Vagina (tissue), 2 donors: ENCODE measurements at places on chromosomes 16 and 17.

DNA sequence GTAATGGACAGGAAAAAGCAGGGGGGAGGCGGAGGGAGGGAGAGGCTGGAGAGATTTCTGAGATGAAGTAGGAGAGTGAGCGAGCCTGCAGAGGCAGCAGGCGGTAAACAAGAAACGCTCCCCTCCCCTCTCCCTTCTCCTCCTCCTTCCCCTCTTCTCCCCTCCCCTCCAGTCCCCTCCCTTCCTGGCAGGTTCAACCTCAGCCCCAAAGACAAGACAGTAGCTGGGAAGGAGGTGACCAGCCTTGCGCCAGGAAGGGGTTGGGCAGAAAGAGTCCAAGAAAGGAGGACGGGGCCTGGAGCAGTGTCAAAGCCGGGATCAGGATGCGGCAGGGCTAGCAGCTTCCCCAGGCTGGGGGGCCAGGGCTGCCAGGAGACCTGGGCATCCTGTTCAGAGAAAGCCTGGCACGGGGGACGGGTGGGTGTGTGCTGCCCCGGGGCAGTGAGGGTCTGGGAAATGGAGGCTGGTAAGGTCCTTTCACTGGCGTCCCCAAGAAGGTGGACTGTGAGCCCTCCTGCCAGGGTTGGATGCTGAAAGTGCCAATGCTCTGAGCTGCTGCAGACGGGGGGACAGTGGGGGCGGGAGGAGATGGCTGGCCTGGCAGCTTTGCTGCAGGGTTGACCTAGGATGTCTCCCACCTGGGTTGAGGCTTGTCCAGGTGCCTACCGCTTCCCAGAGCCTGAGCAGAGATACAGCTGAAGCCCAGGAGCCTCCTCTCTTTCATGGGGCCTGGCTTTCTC lies 261.6 kb upstream of the TNRC6C start:
- DNase-seq: no peak

GRCh38 chr16:1770328-1771187 lies 785 bp downstream of the NME3 start:
- no peak for DNase-seq

DNA sequence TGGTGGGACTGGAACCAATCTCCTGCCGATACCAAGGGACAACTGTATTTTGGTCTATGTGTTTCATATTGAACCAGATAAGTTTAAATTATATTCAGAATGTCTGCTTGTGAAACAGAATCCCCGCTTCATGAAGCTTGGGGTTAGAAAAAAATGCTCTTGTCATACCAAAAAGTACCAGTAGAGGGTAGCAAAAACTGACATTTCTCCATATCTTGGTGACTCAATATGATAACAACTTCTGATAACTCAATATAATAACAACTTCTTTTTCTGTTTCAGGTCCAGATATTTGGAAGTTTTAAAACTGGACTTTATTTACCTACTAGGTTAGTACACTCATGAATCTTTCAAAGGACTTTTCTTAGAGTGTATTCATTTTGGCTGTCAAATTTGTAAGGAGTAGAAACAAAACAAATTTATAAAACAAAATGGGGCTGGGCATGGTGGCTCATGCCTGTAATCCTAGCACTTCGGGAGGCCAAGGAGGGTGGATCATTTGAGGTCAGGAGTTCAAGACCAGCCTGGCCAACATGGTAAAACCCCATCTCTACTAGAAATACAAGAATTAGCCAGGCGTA lies 52.3 kb upstream of the ADCY7 start:
- no peak for DNase-seq

- no peak for DNase-seq
These were observed 101.9 kb upstream of the HSBP1 start for GRCh38 chr16:83705856-83706255.

DNA sequence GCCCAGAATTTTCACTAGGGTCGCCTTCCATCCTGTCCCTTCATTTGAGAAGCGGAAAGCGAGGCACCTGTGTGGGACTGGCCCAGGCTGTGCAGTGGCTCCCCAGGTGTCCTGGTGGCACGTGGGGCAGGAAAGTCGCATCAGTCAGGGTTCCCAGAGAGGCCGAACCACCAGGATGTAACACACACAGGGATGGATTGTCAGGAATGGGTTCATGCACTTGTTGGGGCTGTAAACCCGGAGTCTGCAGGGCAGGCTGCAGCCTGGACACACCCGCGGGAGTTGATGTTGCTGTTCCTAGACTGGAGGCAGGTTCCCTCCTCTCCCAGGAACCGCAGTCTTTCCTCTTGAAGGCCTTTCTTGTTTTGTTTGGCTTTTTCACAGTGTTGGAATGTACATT lies 30.7 kb upstream of the RPTOR start:
- no peak for DNase-seq

DNA sequence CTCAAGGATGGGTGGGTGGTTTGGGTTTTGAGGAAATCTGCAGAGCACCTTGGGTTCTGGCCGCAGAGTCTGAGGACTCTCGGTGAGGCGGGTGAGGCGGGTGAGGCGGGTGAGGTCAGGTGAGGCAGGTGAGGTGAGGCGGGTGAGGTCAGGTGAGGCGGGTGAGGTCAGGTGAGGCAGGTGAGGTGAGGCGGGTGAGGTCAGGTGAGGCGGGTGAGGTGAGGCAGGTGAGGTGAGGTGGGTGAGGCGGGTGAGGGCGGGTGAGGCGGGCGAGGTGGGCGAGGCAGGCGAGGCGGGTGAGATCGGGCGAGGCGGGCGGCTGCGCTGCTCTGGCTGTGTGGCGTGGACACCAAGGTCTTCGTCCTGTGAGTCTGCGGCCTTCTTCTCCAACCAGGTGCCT lies 24.1 kb upstream of the RPL13 start:
- no peak for DNase-seq

GRCh38 chr16:89338863-89339262 lies 121.4 kb downstream of the ZNF778 start:
- DNase-seq: no peak

DNA sequence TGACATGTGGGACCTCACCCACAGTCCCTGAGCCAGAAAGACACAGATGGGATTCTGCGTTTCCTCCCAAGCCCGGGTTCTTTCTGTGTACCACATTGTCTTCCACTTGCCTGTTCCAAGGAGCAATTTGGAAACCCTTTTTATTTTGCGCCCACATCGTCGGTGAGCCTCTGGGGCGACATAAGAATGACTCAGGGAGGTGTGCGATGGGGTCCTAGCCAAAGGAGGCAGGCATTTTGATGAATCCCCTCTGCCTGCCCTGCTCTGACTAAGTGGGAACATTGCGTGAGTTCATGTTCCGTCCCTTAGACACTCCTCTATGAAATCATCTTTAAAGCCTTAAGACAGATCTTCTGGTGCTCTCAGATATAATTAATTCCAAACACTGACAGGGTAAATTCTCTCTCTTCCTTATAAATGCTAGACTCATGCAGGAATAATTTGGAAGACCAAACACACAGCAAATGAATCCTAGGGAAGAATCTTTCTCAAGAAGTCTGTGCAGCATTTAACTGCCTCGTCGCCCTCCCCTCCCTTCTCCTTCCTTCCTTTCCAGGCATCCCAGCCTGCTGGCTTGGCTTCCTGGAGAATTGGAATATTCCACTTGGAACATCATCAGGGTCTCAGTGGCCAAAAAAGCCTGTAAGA lies 52.7 kb upstream of the FOXF1 start:
- peak; percentile 90 for DNase-seq

- no peak for DNase-seq
These were observed 67.9 kb downstream of the TRIM37 start for GRCh38 chr17:59038734-59039133.

- DNase-seq: no peak
These were observed 341.7 kb downstream of the C16orf95 start for GRCh38 chr16:86975445-86975844.

- DNase-seq: no peak
These were observed 843.7 kb downstream of the CDH11 start for GRCh38 chr16:64278196-64278595.

DNA sequence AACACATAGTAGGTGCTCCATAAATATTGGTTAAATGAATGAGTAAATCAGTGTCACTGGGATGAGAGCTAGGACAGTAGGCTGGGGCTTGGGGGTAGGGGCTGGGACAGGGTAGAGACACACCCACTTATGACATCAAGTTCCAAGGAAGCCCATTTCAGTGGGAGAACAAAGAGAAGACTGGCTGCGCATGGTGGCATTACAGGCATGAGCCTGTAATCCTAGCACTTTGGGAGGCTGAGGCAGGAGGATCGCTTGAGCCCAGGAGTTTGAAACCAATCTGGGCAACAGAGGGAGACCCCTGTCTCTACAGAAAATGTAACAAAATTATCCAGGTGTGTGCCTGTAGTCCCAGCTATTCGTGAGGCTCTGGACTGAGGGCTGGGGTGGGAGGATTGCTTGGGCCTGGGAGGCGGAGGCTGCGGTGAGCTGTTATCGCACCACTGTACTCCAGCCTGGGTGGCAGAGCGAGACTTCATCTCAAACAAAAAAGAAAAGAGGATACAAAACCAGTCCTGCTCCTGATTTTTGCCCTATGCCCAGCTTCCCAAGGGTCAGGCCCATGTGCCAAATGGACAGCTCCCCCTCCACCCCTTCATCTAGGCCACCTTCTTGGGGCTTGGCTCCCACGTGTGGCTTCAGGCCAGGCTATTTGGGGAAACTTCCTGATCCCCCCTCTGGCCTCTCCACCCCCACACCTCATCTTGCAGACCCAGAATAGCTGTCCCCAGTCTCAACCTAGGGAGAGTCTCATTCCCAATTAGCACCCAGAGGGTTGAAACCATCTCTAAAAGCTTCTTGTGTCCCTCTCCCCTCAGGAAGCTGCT lies 7.1 kb downstream of the ZNF385C start:
- no peak for DNase-seq

GRCh38 chr17:14311981-14312380 lies 11.1 kb downstream of the HS3ST3B1 start:
- DNase-seq: peak; percentile 19

GRCh38 chr16:8849411-8850011 lies 19.3 kb downstream of the CARHSP1 start:
- no peak for DNase-seq

DNA sequence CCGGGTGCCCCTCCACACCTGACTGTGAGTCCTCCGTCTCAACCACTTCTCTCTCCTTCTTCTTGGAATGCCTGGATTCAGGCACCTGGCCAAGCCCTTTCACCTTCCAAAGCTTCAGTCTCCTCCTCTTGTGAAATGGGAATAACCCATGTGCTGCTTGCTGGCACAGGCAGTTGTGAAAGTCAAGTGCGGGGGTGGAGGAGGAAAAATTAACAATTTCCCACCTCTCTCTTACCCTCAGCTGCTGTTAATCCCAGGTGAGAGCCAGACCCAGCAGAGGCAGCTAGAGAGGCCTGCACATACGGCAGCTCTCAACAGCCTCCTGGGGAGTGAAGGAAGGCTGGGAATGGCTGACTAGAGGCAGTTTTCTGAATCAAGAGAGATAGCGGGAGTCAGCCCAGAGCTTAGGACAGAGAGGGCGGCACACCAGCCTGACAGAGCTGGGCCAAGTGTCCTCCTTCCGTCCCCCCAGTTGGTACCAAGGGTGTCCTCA lies 77.9 kb upstream of the LGALS9 start:
- no peak for DNase-seq

DNA sequence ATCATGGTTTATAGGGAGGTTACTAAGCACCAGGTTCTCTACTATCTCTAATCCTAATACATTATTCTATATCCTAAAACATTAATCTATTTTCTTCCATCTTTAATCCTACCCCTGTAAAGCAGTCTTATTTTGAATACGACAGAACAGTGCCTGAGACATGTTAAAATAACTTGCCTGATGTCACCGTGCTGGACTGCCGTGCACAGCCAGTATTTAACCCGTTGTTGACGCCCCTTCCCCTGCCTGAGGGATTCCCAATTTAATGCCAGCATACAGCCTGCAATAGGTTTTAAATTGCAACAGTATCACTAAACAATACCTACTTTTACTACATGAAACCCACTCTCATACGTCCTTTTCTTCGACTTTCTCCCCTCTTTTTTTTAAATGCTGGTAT lies 133.3 kb downstream of the PARN start:
- no peak for DNase-seq

- no peak for DNase-seq
These were observed 33.8 kb upstream of the PHLPP2 start for GRCh38 chr16:71758293-71758760.

DNA sequence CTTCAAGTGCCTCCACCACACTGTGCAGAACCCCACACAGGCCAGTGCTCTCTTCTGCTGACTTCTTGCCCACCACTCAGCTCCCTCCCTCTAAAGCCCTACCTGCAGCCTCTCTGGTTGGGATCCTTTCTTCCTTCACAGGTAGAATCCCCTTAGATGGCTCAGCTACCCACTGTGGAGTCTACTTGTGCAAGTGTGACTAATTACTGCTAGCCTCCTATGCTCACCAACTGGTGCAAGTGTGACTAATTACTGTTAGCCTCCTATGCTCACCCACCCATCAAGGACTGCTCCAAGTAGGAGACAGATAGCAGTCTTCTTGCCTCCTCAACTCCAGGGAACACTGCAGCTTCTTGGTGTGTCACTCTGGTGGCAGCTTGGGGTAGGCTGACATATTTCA lies 43.6 kb downstream of the TEX14 start:
- DNase-seq: no peak

- no peak for DNase-seq
These were observed 34.2 kb upstream of the GOSR2 start for GRCh38 chr17:46888727-46889126.

DNA sequence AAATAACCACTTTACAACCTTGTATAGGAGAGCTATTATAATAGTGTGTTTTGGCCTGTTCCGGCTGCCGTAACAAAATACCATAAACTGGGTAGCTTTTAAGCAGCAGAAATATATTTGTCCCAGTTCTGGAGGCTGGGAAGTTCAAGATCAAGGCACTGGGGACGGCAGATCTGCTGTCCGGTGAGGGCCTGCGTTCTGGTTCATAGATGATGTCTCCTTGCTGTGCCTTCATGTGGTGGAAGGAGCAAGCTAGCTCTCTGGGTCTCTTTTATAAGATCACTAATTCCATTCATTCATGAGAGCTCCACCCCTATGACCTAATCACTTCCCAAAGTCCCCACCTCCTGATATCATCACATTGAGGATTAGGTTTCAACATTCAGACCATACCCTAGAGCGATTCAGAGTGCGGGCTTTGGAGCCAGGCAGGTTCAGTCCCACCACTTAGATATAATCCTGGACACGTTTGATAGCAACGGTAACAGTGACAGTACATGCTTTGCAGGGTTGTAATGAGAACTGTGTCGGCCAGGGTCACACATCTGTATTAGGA lies 76.2 kb upstream of the ZFHX3 start:
- no peak for DNase-seq

GRCh38 chr16:66335704-66336329 lies 30.7 kb upstream of the CDH5 start:
- DNase-seq: no peak

DNA sequence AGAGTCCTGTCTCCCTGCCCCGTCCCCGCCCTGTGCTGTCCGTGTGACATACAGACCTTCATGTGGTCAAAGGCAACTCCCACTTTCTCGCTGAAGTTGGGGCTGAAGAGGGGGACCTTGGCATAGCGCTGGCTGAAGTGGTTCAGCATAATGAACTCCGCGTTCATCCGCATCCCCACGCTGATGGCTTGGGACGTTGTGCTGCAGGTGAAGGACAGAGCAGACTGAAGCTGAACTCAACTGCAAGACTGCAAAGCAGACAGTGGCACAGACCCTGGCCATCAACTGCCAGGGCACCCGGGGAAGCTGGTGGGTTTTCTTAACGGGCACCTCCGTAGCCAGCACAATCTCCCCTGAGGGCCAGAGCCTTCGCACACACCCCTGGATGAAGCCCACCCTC lies 24.2 kb downstream of the ELAC2 start:
- DNase-seq: no peak
